ENCODE measurements at places on chromosomes 3 and 15. TPM values are rescaled to one million over a fixed set of nuclear protein-coding genes. Genes with fewer than 3 reads are reported as not detected.

DNA sequence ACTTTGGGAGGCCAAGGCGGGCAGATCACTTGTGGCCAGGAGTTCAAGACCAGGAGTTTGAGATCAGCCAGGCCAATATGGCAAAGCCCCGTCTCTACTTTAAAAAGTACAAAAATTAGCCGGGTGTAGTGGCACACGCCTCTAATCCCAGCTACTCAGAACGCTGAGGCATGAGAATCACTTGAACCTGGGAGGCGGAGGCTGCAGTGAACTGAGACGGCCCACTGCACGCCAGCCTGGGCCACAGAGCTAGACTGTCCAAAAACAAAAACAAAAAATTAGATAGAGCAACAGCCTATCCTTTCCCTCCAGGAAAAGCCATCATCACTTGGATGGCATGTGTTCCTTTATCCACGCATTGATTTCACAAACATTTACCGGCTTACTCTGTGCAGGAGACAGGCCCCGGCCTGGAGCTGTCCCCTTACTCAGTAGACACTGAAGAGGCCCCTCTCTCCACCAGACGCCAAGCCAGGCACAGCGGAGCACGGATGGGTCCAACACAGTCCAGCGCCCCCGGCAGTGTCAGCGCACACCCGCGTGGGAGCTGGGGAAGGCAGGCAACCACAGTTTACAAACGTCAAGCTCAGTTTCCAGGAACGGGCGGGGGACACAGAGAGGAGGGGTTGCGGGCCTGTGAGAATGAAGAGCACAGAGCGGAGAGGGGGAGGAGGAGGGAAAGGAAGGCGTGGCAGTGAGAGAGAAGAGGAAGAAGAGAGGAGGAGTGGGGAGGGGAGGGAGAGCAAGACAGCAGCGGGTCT is 3.1 kb downstream of the GP5 start:
- DNase-seq: no peak

GRCh38 chr3:45552031-45552793 is 42.3 kb upstream of the LIMD1 start:
- DNase-seq: no peak

GRCh38 chr3:5332270-5332956 is 144.9 kb downstream of the EDEM1 start:
- no peak for DNase-seq

GRCh38 chr3:179606534-179607085 is 2.0 kb downstream of the NDUFB5 start:
- no peak for DNase-seq

GRCh38 chr3:114376516-114377185 is 82.8 kb downstream of the TIGIT start:
- DNase-seq: no peak

Gene CPA3
- polyA plus RNA-seq: not detected

- DNase-seq: no peak
These were observed 47.1 kb upstream of the AKAP13 start for GRCh38 chr15:85333132-85333831.

GRCh38 chr3:141231952-141232823 is 563 bp downstream of the PXYLP1 start:
- peak; percentile 31 for DNase-seq

- no peak for DNase-seq
These were observed 23.5 kb upstream of the STIMATE start for GRCh38 chr3:52920841-52921240.

DNA sequence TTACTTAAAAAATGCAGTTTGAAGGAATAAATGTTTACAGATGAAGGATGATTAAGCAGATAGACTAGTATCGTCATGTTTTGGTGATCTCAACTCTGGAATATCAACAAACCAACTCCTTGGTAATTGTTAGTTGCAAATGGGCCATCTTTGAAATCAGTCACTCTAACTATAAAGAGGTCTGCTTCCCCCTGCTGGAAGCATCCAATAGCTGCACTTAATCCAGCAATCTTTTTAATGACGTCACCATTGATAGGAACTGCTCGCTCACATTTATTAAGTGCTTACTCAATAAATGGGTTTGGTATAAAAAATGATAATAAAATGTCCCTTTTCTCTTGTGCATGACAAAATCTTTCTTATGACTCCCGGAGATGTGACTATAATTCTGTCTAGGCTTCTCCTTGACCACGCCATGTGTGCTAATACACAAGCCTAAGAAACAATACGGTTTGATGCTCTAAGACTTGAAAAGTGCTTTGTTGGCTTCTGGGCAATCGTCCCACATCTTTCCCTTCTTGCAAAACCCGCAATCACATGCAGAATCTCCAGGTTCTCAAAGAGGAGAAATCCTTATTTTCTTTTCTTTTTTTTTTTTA is 227.6 kb upstream of the POU1F1 start:
- peak; percentile 86 for DNase-seq

DNA sequence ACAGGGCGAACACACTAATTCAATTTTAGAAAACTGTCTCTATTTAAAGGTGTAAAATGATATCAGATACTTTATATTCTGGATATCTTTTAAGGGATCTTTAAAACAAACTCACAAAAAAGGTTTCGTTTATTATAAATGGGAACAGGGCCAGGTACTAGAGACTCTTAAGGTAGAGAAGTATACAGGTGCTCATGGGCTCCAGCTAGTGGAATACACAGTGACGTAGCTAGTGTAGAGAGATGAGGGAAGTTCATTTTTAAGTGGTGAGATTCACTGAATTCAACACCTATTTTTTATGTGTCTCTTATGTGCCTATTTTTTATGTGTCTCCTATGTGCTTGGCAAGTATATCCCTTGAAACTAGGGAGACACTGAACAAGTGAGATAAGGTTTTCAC is 132.7 kb upstream of the FAM3D start:
- DNase-seq: no peak

Gene EPHB1
- 0.21 TPM for polyA plus RNA-seq

- DNase-seq: no peak
These were observed 119.1 kb upstream of the TMC3 start for GRCh38 chr15:81492969-81493645.

Gene CHRM5
- not detected for polyA plus RNA-seq

DNA sequence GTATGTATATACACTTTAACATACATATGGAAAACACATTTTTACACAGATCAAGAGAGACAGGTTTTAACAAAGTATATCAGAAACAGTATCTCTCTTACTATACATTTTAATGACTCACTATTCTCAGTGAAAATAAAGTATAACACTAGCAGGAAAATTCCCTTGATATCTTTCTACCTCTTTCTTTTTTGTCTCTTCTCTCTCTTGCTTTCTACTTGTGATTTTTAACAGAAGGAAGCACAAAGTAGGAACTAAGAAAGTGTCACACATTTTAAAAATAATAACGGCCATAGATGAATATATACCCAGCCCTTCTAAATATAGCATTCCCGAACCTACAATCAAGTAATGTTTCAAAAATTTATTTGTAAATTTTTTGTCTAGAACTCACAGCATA is 4.8 kb downstream of the DENND4A start:
- no peak for DNase-seq

- DNase-seq: no peak
These were observed 13.5 kb upstream of the NR2C2 start for GRCh38 chr3:14933820-14934425.

- DNase-seq: no peak
These were observed 1.2 kb downstream of the RASGRF1 start for GRCh38 chr15:79089331-79089889.

Gene DET1
- 5.2 TPM for polyA plus RNA-seq

DNA sequence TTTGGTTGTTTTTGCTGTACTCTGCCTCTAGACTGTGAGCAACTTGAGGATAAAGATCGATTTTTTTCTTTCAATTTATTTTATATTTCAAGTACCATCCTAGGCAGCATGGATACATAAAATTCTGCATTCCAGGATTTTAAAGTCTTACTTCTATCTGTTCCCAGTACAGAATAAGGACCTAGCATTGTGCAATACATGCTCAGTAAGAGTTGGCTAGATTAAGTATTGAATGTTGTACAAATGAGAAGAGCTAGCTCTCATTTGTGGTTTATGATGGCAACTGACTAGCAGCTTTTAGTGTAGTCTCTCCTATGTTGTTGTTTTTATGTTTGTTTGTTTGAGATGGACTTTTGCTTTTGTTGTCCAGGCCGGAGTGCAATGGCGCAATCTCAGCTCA is 222.7 kb downstream of the TP63 start:
- no peak for DNase-seq

Data from A549 (cell line).